ENCODE measurements at places on chromosomes 7 and 10.
A peak's percentile ranks its signal among the peaks of the same experiment; 100 is the strongest.

DNA sequence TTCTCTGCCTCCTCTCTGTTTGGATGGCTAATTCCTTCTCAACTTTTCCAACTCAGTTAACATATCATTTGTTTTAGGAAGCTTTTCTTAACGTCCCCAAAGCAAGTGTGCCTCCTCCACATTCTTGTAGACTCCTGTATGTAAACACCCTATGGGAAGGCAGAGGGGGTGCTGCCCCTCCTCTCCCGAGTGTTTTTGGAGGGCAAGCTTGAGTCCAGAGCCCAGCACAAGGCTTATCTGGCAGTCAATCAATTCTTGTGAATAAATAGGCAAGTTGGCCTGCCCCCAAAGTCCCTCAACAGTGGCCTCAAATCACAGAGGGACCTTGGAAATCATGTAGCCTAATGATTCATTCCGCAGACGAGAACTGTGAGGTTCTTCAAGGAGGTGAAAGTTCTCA, 305.6 kb downstream of the RPS24 start:
- DNase-seq, result no peak

GRCh38 chr10:62732841-62733653, 71.5 kb upstream of the ADO start:
- DNase-seq, result no peak

- DNase-seq, result no peak
These were observed 22.8 kb downstream of the WDFY4 start for GRCh38 chr10:48707472-48707871.

DNA sequence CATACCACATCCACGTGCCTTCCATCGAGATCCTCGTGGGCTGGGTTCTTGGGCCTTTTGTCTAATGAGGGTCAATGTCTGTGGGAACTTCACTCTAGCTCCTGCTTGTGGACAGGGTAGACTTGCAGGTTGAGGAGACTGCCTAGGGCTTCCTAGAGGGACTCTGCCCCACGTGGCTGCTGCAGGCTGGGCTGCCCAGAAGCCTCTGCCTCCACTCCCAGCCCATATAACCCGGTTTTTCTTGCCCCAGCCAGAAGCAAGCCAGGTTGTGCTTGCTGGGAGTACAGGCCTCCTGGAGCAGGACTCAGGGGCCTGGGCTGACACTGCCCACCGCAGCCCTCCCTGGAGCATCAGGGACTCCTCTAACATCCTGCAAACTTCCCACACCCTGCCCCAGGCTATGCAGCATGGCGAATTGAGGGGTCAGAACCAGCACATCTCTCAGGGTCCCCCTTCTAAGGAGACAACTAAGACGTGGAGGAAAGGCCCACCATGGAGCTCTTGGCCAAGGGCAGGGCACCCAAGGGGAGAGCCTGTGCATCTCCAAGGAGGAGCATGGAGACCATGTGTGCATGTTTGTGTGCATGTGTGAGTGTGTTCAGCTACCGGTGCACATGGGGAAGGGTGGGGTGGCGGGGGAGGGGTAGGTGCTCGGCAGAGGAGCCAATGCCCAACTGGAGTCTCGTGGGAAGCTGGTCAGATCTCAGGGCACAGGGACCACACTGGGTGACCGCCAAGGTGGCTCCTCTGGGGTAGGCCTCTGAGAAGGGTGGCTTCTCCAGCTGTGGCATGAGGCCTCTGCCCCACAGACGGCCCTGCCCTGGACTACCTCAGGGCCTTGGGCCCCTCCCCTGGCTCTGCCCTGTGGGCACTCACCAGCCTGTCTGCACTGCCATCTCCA, 62.6 kb downstream of the RASGEF1A start:
- DNase-seq, result no peak

- no peak for DNase-seq
These were observed 321.7 kb upstream of the LRGUK start for GRCh38 chr7:133805426-133805825.

GRCh38 chr7:111750878-111751277, 188.6 kb upstream of the IMMP2L start:
- DNase-seq, result no peak

GRCh38 chr7:144835155-144835611, 670 bp downstream of the TPK1 start:
- peak; percentile 55 for DNase-seq

DNA sequence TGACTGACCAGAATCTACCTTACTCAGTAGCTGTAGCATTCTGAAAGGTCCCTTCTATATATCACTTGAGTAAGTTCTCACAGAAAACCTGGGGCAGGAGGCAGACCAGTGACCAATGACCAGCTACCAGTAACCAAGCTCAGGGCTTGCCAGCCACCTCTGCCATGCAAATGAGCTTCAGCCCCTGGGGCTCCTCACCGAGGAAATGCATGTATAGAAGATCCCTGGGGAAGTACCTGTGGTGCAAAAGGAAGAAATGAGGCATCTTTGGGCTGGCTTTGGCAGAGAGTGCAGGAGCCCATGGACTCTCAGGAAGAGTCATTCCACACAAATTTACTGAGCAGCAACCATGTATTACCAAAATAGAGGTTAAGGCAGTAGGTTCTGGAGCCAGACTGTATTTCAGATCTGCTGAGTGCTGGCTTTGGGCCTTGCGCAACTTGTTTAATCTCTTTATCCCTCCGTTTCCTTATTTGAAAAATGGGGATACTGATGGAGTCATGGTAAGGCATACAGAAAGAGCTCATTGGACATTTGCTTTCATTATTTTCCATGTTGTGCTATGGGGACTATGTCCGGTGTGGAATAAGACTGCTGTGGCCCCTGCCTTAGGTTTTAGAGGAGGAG, 41.1 kb upstream of the FAM204A start:
- no peak for DNase-seq

- DNase-seq, result peak; percentile 89
These were observed 22.6 kb upstream of the AKR1C3 start for GRCh38 chr10:5071411-5072198.

DNA sequence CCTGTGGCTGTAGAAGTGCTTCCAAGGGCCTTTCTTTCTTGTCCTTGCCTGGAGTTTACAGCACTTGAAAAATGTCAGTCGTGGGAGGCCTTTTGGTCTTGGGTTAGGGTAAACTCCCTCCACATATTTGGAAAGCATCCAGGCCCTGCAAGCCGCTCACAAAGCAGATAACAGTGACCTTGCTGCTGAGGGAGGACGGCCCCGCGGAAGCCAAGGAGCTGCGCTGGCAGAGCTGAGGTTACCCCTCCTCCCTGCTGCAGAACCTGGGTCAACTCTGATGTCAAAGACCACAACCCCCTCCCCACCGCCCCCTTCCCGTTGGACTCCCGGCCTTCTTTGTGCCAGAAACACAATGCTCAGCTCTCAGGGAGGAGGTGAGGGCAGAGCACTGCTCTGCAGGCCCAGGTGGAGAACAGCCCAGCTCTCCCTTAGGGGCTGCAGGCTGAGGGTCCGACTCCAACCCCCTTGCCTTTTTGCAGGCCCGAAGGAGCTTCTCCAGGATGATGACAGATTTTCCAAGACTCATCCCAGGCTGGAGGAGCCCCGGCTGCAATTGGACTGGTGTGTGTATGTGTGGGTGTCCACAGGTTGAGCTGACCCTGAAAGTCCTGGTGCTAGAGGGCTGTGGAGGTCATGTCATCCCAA, 957.6 kb upstream of the ZNF722 start:
- no peak for DNase-seq

GRCh38 chr10:74900297-74900696, 73.9 kb downstream of the KAT6B start:
- no peak for DNase-seq

GRCh38 chr10:120415709-120416330, 41.2 kb upstream of the PLPP4 start:
- DNase-seq, result peak; percentile 76

DNA sequence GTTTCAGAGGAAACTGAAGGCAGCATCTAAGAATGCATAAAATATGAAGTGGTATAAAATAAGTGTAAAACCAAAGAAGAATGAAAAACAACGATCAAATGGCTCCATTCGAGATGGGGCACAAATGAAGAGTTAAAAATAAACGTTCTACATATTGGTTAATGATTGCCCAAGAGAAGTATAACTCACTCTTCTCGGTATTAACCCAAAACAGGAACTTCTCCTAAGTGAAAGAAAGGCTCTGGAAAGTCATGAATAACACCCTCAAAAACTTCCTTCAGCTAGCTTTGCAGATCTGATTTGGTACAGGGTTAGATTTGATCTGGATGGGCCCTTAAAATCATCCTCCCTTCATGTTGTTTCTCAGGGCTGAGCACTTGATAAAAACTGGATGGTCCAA, 94.3 kb upstream of the ADO start:
- DNase-seq, result no peak

DNA sequence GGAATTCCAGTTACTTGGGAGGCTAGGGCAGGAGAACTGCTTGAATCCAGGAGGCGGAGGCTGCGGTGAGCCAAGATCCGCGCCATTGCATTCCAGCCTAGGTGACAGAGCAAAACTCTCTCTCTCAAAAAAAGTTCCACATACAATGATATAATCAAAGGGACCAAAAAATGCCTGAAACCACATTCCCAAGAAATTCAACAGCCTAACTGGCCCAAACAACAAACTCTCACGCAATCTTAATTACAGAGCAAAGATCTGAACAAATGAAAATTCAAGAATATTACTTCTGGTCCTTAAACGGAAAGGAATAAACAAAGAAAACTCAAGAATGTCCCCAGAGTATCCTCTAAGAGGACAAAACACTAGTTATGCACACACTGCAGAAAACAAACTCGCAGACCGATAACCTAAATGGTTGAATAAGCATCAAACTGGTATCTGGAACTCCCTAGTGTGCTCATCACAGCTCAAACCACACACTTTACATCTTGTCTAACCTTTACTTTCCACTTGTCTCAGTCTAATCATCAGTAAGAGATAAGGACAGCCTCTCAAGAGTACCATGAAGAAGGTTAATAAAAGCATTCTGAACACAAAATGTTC, 3.7 kb downstream of the OGA start:
- peak; percentile 34 for DNase-seq

- peak; percentile 28 for DNase-seq
These were observed 589.0 kb downstream of the SUGCT start for GRCh38 chr7:40723829-40724228.

DNA sequence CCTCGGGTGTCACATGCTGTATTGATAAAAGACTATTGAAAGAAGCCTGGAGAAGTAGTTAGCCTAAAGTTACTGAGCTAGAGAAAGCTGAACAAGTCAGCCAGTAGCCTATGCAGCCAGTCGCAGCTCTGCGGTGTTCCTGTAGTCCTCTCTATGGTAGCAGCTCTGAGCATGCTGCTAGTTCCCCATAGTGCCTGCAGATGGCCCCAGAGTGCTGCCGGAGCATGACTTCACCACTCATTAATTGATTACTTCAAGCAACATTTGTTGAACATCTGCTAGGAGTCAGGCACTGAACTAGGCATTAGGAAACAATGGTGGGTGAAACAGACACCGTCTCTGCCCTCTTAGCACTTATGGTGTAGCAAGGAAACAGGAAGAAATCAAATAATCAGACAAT, 422.7 kb downstream of the SORCS3 start:
- no peak for DNase-seq

GRCh38 chr7:47681249-47681810, 99.4 kb upstream of the TNS3 start:
- DNase-seq, result no peak

GRCh38 chr7:150668472-150668911, 17.0 kb upstream of the GIMAP2 start:
- DNase-seq, result no peak

- DNase-seq, result no peak
These were observed 18.8 kb downstream of the AKR1B1 start for GRCh38 chr7:134440067-134440466.

DNA sequence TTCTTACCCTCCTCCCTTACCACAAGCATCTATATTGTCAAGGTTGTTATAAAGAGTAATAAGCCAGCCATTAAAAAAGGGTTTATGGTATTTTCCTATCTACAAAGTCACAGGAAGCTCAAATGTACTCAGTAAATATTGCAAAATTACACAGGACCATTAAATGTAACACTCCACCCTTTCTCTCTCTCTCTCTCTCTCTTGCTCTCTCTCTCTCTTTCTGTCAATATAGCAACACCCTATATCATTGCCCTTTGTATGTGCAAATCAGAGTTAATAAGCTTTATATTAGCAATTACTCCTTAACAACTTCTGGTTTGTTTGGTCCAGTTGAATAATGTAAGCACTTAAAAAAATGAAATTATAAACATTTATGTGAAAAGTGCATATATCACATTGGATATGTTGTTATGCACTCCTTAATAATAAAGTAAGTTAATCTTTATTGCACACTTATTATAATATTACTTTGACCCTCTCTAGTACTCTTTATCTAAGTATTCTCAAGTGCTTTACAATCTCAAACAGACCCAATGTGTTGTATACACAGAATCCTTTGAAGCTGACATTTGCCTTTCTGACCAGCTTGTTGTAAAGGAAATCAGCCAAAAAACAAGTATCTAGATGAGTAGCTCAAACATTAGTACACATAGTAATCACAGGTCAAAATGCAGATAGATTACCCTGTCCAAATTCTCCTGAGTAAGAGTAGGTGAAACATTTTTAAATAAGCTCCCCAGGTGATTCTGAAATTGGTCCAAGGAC, 93.2 kb downstream of the CFTR start:
- DNase-seq, result no peak

DNA sequence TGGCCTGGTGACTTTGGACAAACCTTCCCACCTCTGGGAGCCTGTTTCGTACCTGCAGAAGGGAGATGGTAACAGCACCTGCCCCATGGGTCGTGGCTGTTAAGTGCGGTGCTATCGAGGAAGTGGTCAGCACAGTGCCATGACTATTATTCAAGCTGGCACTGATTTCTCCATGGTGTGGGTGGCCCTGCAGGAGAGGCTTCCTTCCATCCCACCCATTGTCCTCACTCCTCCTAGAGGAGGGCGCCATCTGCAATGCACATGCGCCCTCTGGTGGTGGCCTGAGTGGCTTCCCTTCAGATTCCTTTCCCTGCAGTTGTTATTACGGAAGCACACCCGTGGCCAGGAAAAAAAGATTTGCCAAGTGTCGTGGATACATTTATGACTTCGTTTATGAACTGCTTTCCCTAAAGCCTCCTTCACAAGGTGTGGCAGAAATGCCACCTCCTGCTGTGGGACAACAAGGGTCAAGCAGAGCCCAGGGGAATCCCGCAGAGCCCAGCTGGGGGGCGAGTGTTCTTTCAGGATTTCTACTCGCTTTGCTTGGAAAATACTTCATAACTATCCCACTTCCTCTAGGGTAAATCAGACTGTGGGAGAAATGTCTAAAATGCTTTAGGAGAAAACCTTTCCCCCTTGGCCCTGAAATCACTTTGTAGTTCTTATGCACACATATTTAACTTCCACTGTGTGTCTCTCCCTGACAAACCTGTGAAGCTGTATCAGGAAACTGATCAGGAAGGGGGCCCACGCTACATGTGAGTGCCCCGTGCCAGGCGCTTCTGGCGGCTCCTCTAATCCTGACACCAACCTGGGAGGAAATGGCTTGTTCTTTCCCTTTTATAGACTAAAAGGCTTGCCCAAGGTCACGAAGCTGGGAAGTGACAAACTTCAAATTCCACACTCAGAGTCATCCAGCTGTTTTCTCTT, 98.0 kb upstream of the ANLN start:
- peak; percentile 96 for DNase-seq

All from adipocyte (in vitro differentiated cells).